ENCODE measurements at places on chromosomes 5 and 9.
A peak's percentile ranks its signal among the peaks of the same experiment; 100 is the strongest.

DNA sequence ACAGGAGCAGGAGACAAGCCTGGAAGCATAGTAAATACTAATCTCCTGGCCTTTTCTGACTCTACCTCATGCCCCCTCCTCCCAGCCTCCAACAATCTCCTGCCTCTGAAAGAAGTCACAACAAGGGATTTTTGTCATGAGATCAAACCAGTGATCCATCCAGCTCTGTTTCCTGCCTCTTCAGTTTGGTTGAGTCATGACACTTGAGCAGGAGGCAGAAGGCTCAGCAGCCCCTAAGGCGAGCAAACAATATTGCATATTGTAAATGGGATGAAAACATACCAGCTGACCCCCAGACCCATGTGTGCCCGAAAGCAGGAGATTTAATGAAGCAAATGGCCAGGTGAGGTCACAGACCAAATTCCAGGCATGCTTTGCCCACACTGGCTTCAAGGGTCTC is 272.8 kb downstream of the GAS1 start:
- DNase-seq: no peak

DNA sequence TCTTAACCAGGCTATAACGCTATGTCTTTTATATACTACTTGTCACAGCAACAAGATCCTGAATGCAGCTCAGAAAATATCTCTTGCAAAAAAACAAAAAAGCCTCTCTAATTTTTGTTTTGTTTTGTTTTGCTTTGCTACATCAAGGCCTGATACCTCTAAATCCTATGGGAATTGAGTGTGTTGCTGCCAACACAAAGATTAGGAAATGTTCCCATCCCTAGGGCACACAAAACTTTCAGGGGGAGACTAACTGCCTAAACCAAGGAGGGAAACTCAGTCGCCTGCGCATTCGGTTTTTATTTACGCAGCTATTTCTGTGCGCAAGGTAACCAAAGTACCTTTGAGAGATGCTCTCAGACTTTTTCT is 1.7 kb downstream of the SSBP2 start:
- DNase-seq: peak; percentile 42

DNA sequence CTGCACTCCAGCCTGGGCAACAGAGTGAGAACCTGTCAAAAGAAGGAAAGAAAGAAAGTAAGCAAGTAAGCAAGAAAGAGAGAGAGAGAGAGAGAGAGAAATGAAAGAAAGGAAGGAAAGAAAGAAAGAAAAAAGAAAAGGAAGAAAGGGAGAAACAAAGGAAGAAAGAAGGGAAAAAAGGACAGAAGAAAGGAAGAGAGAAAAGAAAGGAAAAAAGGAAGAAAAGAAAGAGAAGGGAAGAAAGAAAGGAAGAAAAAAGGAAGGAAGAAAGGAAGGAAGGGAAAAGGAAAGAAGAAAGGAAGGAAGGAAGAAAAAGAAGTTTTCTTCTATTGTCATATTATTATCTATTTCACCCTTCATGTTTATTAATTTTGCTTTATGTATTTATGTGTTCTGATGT is 251.1 kb upstream of the CD180 start:
- no peak for DNase-seq

GRCh38 chr5:1040571-1040970 is 32.0 kb downstream of the NKD2 start:
- DNase-seq: no peak

DNA sequence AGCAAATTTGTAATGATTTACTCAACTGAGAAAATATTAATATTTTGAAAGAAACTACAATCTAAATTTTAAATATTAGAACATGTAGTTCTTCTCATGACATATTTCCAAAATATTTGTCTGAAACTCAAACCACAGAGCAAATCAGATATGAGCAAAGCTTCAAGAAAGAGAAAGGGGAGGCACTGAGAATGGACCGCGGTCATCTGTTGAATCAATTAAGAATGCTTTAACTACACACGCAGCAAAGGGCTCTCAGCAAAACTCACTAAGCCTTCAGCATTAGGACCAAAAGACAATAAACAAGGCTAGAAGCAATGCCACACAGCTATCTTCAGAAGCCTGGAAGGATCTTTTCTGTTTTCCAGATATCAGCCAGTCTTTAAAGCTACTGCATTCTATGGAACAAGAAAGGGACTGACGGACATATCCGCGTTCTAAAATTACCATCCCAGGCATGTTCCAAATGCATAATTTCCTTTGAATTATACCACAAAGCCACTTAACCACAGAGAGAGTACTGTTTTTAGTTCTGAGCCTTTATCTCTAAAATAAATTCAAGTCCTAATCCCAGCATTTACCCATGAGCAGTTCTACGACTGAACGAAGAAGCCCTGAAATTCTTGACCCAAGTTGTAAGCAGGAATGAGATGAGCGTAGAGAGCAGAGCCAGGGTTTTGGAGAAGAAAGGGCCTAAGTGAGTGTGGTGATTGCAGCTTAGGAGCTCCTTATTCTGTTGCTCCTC is 513.5 kb downstream of the AGTPBP1 start:
- DNase-seq: no peak

- no peak for DNase-seq
Observed at GRCh38 chr5:77152441-77152840, 58.0 kb upstream of the PDE8B start.

- no peak for DNase-seq
Observed at GRCh38 chr5:94575196-94575595, 43.2 kb downstream of the KIAA0825 start.

- no peak for DNase-seq
Observed at GRCh38 chr5:133930813-133931090, 37.7 kb downstream of the C5orf15 start.

GRCh38 chr9:77449240-77450084 is 198.7 kb downstream of the GNA14 start:
- peak; percentile 95 for DNase-seq

Measured in fibroblast of pulmonary artery (primary cell).